Fibroblast of lung (primary cell): ENCODE measurements at places on chromosomes 5 and 9. TPM values are rescaled to one million over a fixed set of nuclear protein-coding genes. Genes with fewer than 3 reads are reported as not detected.
A peak's percentile ranks its signal among the peaks of the same experiment; 100 is the strongest.

CCDC171 gene
- total RNA-seq, result 4.6 and 4.8 TPM in 2 replicates

DMRT3 gene
- total RNA-seq, result not detected in 2 replicates

- H3K4me1 ChIP-seq, result peaks cover 11% of the 10 kb centered on the region
- DNase-seq, result peak; percentile 28
- no peak overlapping the region for H3K27ac ChIP-seq
- peaks cover 7% of the 10 kb centered on the region for H3K36me3 ChIP-seq
Observed at GRCh38 chr9:113185271-113185670, 34.5 kb downstream of the SLC31A2 start.

DNA sequence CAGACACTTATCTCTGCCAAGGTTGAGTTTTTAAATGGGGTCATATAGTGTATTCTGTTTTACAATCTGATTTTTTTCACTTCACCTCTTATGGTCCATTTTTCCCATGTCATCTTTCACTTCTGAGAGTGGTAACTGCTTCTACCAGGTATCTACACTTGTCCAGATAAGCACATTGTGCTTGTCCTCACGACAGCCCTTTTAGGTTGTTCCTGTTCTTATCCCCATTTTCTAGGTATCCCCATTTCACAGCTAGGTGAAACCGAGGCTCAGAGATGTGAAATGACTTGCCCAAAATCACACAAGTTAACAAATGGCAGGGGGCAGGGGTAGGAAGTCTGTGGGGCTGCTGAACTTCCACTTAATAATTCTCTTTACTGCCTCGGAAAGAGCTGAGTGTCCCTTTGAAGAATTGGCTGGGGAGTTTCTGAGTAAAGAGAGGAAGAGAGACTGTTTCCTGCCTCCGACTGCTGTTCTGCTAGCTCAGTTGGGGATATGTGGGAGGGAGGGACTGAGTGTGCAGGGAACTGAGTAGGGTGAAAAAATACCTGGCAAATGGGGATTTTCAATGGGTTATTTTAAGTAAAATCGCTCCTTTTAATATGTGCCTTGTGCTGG is 255.4 kb downstream of the GRIA1 start:
- H3K27me3 ChIP-seq, result no peaks in the 10 kb centered on the region
- H3K4me1 ChIP-seq, result no peaks in the 10 kb centered on the region
- H3K4me3 ChIP-seq, result no peak overlapping the region
- no peak overlapping the region for H3K27ac ChIP-seq
- DNase-seq, result no peak
- H3K36me3 ChIP-seq, result no peaks in the 10 kb centered on the region
